Astrocyte (in vitro differentiated cells and primary cell): ENCODE measurements at places on chromosomes 3 and 15. TPM values are rescaled to one million over a fixed set of nuclear protein-coding genes. Genes with fewer than 3 reads are reported as not detected.

The NKIRAS1 gene
- total RNA-seq: 10.7 and 11.0 TPM in 2 replicates

The LINS1 gene
- 7.9 and 10.7 TPM in 2 replicates for total RNA-seq

The DUSP7 gene
- total RNA-seq: 24.2 and 24.9 TPM in 2 replicates

The AADACL2 gene
- not detected in 2 replicates for total RNA-seq

The EPHB3 gene
- total RNA-seq: 17.2 and 27.0 TPM in 2 replicates

The CHRD gene
- 3.4 and 5.6 TPM in 2 replicates for total RNA-seq

The OXSM gene
- 6.1 and 7.1 TPM in 2 replicates for total RNA-seq

The PIGX gene
- total RNA-seq: 13.9 and 18.9 TPM in 2 replicates

The SLC22A13 gene
- total RNA-seq: 0.72 and 1.8 TPM in 2 replicates

The DPPA2 gene
- 0.48 and 0.89 TPM in 2 replicates for total RNA-seq

The MAGEF1 gene
- 26.2 and 28.8 TPM in 2 replicates for total RNA-seq

The SLC2A2 gene
- total RNA-seq: not detected in 2 replicates

The TYRO3 gene
- 28.5 and 34.0 TPM in 2 replicates for total RNA-seq

The HMCES gene
- 22.4 and 27.4 TPM in 2 replicates for total RNA-seq

The CCDC39 gene
- not detected in 2 replicates for total RNA-seq

The ARGFX gene
- not detected in 2 replicates for total RNA-seq

The EEF1AKMT4 gene
- 7.2 TPM in 2 replicates for total RNA-seq

The NTRK3 gene
- total RNA-seq: 12.9 and 14.5 TPM in 2 replicates

The RAD51 gene
- total RNA-seq: 3.6 and 5.6 TPM in 2 replicates

The SLC12A1 gene
- not detected in 2 replicates for total RNA-seq

The GPR149 gene
- not detected in 2 replicates for total RNA-seq

The PPP1R14D gene
- total RNA-seq: not detected in 2 replicates

The WWTR1 gene
- 94.3 and 105 TPM in 2 replicates for total RNA-seq

The PLCL2 gene
- total RNA-seq: 3.1 and 3.9 TPM in 2 replicates

The TRAIP gene
- total RNA-seq: 3.2 and 3.4 TPM in 2 replicates

The FAM174B gene
- total RNA-seq: 10.2 and 11.2 TPM in 2 replicates

The SIDT1 gene
- total RNA-seq: not detected in 2 replicates
